ENCODE measurements at places on chromosomes 2 and 18.

DNA sequence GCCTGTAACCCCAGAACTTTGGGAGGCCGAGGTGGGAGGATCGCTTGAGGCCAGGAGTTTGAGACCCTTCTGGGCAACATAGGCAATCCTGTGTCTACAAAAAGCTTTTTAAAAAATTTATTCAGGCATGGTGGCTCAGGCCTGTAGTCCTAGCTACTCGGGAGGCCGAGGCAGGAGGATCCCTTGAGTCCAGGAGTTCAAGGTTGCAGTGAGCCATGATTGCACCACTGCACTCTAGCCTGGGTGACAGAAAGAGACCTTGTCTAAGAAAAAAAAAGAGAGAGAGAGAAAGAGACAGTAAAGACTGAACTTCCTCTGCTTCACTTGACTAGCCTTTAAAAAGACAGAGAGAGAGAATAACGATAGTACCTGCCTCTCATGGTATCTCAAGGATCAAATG, 62.4 kb downstream of the INPP5D start:
- no peak for DNase-seq

DNA sequence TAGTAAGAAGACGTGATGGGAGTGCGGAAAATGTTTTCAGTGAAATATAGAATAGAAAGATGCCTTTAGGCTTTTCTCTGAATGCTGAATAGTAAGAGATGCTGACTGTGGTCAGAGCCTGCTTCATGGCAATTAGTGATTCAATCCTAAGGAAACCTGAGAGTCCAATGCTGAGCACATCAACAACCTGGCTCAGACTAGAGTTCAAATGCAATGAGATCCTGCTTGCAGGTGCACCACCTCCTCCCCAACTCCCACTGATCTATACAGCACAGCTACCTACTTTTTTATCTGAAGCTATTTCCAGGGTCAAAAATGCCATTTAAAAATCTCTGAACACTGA, 65.4 kb downstream of the AAK1 start:
- no peak for DNase-seq

GRCh38 chr2:54927085-54927750, 123.0 kb downstream of the RTN4 start:
- DNase-seq, result no peak

DNA sequence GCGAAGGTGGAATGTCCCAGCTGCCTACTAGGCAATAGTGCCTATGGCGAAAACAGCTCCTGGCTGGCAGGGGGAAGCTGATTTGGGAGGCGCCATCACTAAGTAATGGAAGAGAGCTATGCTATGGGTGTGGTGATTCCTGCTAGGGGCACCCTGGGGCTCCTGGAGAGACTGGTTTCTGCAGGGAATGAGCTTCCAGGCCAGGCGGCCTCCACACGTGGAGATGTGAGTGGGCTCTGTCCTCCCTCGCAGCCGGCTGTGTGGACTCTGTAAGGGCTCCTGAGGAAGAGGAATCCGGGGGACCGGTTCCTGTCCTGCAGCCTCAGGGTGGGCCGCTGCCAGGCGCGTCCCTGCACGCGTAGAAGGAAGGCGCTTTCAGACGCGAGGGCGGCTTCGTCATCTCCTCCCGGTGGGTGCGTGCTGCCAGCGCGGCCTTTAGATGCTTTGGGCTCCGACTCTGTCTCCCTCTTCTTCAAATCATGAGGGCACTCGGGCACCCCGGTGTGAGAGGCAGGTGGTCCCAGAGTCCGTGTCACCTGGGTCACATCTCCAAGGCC, 55.5 kb upstream of the ANKRD62 start:
- no peak for DNase-seq

GRCh38 chr2:238875101-238875470, 27.2 kb downstream of the TWIST2 start:
- DNase-seq, result no peak

DNA sequence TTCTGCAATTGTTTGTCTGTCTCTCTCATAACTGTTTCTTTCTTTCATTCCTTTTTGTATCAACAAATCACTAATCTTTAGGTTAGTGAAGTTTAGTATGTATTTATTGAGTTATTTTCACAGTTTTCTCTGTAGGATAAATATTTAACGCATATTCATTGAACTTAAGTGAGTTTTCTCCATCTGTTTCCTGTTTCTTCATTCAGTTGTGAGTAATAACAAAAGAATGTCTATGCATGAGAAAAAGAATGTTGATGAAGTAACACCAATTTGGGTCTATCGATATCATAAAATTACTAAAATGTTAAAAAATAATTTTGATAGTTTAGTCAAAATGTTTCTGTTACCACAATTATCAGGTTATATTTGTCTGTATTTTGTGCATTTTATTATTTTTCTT, 948.0 kb downstream of the DSC3 start:
- DNase-seq, result no peak

DNA sequence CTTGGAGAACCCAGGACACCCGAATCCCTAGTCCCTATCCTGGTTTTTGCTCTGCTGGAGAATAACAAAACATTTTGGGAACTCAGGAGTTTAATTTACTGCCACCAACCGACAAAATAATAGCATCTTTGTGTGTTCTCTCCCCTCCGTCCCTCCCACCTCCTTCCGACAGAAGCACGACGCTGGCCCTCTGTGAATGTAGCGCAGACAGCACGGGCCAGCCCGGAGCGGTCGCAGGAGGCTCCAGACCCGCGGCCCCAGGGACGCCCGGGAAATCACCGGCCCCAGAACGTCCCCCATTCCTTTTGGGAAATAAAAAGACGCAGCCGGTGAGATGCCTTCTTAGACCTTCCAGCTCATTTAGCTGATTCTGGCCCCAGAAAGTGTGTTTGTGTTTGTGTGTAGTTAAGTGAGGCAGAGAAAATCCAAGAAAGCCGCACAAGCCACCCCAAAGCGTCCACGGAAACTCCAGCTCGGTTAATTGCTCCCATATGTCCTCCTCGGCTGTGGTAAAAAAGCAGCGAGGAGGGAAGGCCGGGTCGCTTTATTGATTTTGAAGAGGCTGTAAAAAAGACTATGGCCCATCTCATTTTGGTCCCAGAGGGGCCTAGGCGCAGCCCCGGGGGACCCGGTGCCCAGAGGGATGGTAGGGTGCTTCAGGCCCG, 577 bp upstream of the TANC1 start:
- DNase-seq, result no peak

- DNase-seq, result no peak
Measured at GRCh38 chr2:159226059-159226461, 60.4 kb downstream of the WDSUB1 start.

DNA sequence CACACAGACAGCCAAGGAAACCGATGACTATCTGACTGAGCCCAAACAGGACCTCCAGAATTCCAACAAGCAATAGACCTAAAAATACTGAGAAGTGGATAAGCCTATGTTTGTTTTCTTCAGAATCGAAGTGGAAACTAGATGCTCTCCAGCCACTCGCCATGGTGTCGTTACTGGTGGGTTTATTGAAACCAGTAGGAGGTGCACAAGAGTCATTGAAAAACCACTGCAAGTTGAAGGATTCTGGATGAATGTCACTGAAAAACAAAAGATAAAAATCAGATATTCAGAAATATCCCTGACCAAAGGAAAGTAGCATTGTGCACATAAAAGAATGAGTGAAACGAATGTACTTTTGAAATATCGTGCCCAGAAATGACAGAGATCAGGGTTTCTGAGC, 15.3 kb downstream of the TM4SF20 start:
- DNase-seq, result no peak

DNA sequence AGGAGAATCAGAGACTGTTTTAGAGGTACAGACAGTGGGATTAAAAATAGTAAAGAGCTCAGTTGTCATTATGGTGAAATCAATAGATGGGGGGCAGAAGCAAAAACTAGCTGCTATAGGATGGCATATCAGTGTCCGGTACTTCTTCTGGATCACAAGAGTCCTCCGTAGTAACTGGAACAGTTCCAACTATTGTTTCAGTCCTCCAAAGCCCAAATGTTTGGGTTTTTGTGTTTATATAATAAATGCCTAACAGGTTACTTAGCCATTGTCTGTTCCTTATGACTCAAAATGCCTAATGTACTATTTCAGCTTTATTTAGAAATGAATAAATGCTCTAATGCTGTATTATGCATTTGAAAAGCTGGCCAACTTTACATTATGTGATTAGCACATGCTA, 401.2 kb downstream of the PTH2R start:
- no peak for DNase-seq

- no peak for DNase-seq
Measured at GRCh38 chr2:237294460-237294859, 119.5 kb downstream of the COL6A3 start.

DNA sequence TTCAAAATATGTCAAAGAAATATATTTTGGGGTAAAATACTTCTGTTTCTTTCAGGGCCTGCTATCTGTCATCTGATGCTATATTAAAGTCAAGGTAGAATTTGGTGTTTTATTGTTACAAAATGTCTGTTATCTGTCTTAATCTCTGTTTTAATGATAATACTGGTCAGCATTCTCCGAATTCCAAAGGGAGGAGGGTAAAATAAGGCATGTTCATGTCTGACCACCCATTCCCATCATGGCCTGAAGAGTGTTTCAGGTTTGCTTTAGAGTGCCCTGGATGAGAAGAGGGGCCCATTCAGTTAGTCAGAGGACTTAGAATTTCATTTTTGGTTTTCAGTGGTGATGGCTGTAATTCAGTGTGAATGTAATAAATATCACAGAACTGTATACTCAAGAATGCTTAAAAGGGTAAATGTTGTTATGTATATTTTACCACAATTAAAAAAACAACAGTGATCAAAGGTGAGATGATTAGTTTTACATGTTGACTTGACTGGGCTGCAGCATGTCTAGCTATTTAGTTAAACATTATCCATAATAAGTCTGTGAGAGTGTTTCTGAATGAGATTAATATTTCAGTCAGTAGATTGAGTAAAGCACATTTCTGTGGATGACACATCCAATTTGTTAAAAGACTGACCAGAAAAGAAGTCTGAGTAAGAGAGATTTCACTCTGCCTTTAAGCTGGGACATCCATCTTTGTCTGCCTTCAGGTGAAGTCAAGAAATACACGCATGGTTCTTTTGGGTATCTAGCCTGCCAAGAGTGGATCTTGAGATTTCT, 467.9 kb upstream of the SYT4 start:
- DNase-seq, result no peak

- no peak for DNase-seq
Measured at GRCh38 chr2:47554311-47554905, 151.5 kb downstream of the MSH2 start.

- no peak for DNase-seq
Measured at GRCh38 chr18:45833846-45834245, 8.4 kb downstream of the SIGLEC15 start.

DNA sequence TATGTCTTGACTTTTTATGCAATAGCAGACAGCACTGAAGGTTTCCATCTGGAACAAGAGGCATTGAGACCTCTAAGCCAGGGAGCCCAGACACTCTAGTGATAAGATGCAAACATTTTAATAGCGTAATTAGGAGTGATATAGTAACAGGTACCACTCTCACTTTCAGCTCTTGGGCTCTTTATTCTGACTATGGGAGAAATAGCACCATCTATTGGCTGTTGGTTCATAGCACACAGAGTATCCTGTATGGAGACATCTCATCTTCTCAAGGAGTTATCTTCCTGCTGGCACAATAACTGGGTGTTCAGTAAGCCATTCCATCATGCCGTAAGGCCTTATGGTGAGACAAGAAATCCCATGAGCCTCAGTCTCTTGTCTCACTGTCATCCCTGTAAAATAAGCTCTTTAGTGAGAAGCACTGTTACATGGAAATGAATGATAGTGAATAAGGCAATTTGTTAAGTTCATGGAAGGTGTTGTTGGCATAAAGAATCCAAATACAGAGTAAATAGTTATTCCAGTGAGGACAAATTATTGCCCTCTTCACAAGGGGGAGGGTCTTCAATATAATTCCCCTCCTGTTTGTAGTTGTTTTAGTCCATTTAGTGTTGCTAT, 48.3 kb downstream of the THUMPD2 start:
- no peak for DNase-seq

DNA sequence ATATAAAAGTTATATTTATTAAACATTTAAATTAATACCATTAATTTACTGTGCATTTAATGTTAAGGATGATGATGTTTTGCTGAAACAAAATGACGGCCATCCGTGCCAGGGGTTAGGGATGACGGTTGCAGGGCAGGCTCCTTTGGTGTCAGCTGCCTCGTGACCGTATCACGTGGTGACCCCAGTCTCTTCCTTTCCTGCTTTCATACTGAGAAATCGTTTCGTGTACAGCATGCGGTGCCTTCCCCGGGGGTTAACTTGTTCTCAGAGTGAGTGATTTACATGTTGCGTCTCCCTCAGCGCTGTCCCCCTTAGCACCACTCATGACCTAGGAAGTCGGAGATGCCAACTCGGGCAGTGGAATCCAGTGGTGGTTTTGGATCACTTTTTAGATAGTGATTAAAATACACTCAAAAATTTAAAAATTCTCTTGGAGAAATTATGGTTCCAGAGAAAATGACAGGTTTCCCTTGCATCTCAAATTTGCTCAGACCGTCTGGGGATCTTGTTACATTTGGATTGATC, 290.8 kb downstream of the GBX2 start:
- no peak for DNase-seq

DNA sequence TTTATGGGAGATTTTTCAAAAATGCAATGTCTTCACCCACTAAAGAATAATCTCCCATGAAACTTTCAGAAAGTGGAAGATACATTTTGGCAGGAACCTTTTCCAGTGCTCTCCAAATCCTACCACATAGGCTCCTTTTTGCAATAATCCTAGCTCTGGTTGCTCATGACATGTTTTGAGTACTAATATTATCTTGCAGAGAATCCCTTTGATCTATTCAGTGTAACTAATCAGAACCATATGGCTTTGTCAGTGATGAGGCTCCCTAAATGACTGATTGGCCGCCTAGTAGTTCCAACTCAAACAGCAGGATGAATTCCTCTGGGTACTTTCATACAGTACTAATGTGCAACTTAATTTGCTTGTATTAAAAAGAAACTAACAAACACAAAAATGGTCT, 544.0 kb upstream of the FAM98A start:
- DNase-seq, result no peak

DNA sequence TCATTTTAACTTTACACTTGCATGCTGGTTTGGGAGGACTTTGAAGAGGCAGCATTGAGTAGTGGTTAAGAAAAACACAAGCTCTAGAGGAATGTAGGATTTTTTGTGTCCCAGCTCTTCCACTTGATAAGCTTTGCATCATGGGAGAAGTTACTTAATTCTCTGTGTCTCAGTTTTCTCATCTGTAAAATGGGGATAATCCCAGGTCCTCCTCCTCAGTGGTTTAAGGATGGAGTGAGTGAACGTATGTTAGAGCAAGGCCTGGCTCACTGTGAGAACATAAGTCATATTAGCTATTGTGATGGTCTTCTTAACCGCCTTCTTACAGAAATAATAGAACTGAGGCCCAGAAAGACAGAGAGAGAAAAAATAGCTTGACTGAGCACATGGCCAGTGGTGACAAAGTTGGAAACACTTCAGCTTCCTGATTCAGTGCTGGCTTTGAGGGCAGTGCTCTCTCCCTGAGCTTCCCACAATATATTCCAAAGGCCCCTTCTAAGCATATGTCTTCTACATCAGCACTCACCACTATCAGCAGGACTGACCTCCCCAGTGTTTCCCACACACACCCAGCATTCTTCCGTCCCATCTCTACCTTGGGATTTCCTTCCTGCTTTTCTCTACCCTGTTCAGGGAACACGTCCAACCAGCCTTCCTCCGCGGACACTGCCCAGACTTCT, 214.9 kb upstream of the TNP1 start:
- DNase-seq, result no peak

GRCh38 chr18:76246590-76246989, 248.5 kb downstream of the ZNF516 start:
- no peak for DNase-seq
